Astrocyte (in vitro differentiated cells and primary cell): ENCODE measurements at places on chromosomes 1 and 21. TPM values are rescaled to one million over a fixed set of nuclear protein-coding genes. Genes with fewer than 3 reads are reported as not detected.

TP73 gene
- total RNA-seq, result 0.18 TPM in 1 of 2 replicates, not detected in the other

LRRC3 gene
- 5.2 and 5.6 TPM in 2 replicates for total RNA-seq

NBPF4 gene
- total RNA-seq, result not detected in 2 replicates

HOOK1 gene
- 1.7 and 1.8 TPM in 2 replicates for total RNA-seq

LENEP gene
- 0.99 TPM in 1 of 2 replicates, not detected in the other for total RNA-seq

GPR3 gene
- total RNA-seq, result 0.75 and 0.86 TPM in 2 replicates

SPOCD1 gene
- 27.8 and 28.0 TPM in 2 replicates for total RNA-seq

GPR157 gene
- total RNA-seq, result 5.4 and 8.2 TPM in 2 replicates

HSD3B1 gene
- total RNA-seq, result 0.61 and 2.8 TPM in 2 replicates

NBPF6 gene
- not detected in 2 replicates for total RNA-seq

PIGK gene
- total RNA-seq, result 26.9 and 28.6 TPM in 2 replicates

SLC35E2B gene
- total RNA-seq, result 45.1 and 47.7 TPM in 2 replicates

KRTAP19-1 gene
- not detected in 2 replicates for total RNA-seq

GUCA2B gene
- total RNA-seq, result not detected in 2 replicates

C8A gene
- not detected in 2 replicates for total RNA-seq

AMY2B gene
- 1.7 and 2.1 TPM in 2 replicates for total RNA-seq

RGS16 gene
- 4.3 and 5.7 TPM in 2 replicates for total RNA-seq

SYT6 gene
- total RNA-seq, result 0.38 and 0.39 TPM in 2 replicates

C1orf87 gene
- total RNA-seq, result not detected in 2 replicates

RHD gene
- total RNA-seq, result not detected in 2 replicates

NIPAL3 gene
- 45.1 and 47.2 TPM in 2 replicates for total RNA-seq

FAM72A gene
- 8.4 and 8.8 TPM in 2 replicates for total RNA-seq

GLIS1 gene
- total RNA-seq, result 0.07 TPM in 1 of 2 replicates, not detected in the other

PTPN22 gene
- total RNA-seq, result 1.2 and 1.3 TPM in 2 replicates

EDARADD gene
- total RNA-seq, result 0.98 and 2.2 TPM in 2 replicates

C1orf226 gene
- 0.73 and 0.89 TPM in 2 replicates for total RNA-seq

PDZK1IP1 gene
- total RNA-seq, result 0.34 TPM in 1 of 2 replicates, not detected in the other

HEYL gene
- 1.1 and 3.1 TPM in 2 replicates for total RNA-seq

TAF1A gene
- 6.6 and 7.5 TPM in 2 replicates for total RNA-seq

IQGAP3 gene
- total RNA-seq, result 1.9 and 2.2 TPM in 2 replicates

TAL1 gene
- 0.14 and 0.17 TPM in 2 replicates for total RNA-seq

FCGR1A gene
- total RNA-seq, result not detected in 2 replicates

PGLYRP3 gene
- total RNA-seq, result not detected in 2 replicates

KRTAP21-2 gene
- total RNA-seq, result not detected in 2 replicates

FOXO6 gene
- total RNA-seq, result 1.2 TPM in 2 replicates

OR10J4 gene
- total RNA-seq, result not detected in 2 replicates

HSPG2 gene
- 249 and 262 TPM in 2 replicates for total RNA-seq

PRRC2C gene
- 191 and 196 TPM in 2 replicates for total RNA-seq

SLAMF8 gene
- total RNA-seq, result 1.7 and 3.6 TPM in 2 replicates

MAP1LC3C gene
- 3.4 and 9.9 TPM in 2 replicates for total RNA-seq

NTMT2 gene
- total RNA-seq, result 0.43 TPM in 1 of 2 replicates, not detected in the other

SLC35D1 gene
- total RNA-seq, result 12.7 and 13.1 TPM in 2 replicates

OR6K3 gene
- not detected in 2 replicates for total RNA-seq

ZMYND12 gene
- 0.23 TPM in 1 of 2 replicates, not detected in the other for total RNA-seq

VTCN1 gene
- total RNA-seq, result 0.43 and 1.3 TPM in 2 replicates

TNN gene
- total RNA-seq, result 0.16 and 0.29 TPM in 2 replicates

ORC1 gene
- total RNA-seq, result 1.1 and 2.1 TPM in 2 replicates

CLCA4 gene
- not detected in 2 replicates for total RNA-seq
